ENCODE measurements at places on chromosomes 1 and 21.

GRCh38 chr1:61051719-61052394, 30.5 kb upstream of the NFIA start:
- no peak for DNase-seq

DNA sequence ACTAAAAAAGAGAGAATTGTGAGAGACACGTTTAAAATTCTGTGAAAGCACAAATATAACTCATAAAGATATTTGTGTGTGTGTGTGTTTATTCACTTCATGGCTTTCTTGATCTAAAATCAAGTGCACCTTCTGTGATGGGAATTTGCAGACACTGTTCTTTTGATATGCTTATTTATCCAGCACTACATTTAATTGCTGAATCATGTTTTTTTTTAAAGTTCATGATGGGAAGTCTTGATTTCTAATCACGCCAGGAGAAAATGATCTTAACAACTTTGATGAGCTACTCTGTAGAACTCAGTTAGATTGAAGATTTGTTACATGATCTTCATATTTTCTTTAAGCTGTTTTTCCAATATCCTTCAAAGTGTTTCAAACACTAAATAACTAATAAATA, 35.0 kb downstream of the KCNT2 start:
- no peak for DNase-seq

DNA sequence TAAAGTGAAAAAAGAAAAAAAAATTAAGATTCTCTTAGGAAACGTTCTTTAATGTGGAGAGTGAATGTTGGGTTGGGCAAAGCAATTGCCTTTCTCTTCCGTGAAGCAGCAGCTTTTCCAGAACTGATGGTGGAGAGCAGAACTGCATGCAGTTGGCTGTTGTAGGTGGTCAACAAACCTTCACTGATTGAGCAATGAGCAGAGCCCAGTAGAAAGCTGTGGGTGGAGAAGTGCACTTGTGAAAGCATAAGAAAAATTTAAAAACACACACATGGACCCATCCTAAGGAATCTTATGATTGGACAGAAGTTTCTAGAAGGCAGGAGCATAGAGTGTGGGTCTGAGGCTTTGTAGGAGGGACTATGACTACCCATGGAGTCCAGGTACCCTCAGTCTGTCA, 4.5 kb downstream of the PRELP start:
- DNase-seq = no peak

DNA sequence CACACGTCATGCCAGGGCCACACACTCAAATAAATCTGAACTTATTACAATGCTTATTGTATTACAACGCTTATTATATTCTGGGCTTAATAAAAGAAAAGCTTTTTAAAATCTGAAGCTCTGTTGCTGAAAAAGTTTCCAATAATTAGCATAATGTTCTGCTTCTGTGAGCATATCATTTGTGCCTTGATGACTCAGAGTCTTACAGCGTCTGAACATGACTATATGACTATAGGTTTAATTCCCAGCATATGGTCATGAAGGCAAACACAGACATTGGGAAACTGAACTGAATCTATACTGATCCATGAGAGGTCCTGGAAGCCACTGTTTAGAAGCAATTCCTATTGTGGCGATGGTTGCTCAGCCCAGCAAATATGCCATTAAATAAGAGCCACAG, 66.3 kb downstream of the SIM2 start:
- DNase-seq = no peak

DNA sequence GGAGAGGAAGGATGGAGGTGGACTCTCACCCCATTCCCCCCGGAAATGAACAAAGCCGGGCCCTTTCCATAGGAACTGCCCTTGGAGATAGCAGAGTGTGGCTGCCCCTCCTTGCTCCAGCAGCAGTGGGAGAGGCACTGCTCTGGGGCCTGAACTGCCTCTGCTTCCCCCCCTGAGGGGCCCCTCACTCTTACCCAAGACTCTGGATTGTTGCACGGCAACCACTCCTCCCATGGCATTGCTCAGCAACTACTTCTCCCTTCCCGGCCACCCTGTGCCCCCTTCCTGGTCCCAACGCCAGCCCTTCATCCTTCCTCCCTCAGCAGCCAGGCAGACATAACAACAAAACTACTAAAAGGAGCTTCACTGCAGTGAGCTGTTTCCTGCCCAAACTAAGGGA, 3.0 kb upstream of the ACKR1 start:
- no peak for DNase-seq

- no peak for DNase-seq
Measured at GRCh38 chr1:153396461-153396860, 5.6 kb upstream of the S100A8 start.

GRCh38 chr1:32831878-32832277, 14.4 kb downstream of the S100PBP start:
- DNase-seq = no peak

GRCh38 chr1:6162773-6163172, 17.3 kb downstream of the CHD5 start:
- no peak for DNase-seq

DNA sequence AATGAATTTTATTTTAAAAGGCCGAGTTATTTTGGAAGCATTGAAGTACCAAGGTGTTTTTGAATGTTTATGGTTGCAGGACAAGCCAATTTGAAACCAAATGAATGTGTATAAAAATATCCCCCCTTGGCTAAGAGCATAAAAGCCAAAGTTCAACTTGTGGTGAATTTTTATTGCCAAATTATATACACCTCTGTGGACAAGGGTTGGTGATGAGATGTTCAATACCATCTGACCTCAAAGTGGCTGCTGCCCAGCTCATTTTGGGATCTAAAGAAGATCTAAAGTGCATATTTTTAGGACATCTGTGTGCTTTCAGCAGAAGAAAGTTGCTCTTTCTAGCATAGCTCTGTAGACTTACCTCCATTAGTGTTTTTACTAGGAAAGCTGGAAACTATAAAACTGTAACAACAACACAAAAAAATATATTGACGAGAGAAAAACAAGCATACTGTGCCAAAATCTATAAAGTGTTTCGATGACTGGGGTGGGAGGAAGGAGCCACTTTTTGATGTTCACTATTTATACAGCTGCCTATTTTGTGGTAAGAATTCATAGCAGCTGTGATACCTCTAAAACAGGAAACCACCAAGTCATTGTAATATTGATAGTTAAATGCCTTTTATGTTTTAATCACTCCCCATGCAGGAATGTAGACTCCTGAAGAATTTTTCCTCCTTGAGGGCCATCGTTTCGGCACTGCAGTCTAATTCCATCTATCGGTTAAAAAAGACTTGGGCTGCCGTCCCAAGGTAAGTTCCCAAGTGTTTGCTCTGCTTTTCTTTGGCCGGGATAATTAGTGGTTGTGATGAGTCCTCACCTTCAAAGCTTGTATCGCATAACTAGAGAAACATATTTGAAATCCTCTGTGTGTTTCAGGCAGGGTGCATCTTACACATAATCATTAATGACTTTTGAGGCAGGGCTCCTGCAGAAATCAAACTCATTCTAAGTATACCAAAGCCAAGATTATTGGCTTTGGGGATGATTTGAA, 83.2 kb downstream of the RGL1 start:
- DNase-seq = no peak

GRCh38 chr21:46117586-46118315, 19.8 kb downstream of the COL6A2 start:
- DNase-seq = no peak

GRCh38 chr1:94982398-94982797, 55.5 kb upstream of the CNN3 start:
- DNase-seq = no peak

DNA sequence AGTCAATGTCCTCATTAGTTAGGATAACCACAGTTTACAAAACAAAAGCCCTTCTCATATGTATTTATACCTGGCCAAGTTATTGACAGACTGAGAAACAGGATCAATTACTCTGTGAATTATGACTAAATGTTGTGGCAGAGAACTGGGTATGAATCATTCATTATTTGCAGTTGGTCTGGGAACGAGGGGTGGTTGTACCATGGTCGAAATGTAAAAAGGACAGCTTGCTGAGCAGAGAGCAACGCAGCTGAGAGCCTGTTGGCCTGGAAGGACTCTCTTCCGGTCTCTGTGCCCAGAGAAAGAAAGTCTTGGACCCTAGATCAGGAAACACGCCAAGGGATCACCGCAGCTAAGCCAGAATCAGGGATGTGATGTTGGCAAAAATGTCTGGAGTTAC, 169.6 kb downstream of the DISC1 start:
- no peak for DNase-seq

GRCh38 chr1:224205438-224205840, 22.4 kb downstream of the DEGS1 start:
- DNase-seq = no peak

DNA sequence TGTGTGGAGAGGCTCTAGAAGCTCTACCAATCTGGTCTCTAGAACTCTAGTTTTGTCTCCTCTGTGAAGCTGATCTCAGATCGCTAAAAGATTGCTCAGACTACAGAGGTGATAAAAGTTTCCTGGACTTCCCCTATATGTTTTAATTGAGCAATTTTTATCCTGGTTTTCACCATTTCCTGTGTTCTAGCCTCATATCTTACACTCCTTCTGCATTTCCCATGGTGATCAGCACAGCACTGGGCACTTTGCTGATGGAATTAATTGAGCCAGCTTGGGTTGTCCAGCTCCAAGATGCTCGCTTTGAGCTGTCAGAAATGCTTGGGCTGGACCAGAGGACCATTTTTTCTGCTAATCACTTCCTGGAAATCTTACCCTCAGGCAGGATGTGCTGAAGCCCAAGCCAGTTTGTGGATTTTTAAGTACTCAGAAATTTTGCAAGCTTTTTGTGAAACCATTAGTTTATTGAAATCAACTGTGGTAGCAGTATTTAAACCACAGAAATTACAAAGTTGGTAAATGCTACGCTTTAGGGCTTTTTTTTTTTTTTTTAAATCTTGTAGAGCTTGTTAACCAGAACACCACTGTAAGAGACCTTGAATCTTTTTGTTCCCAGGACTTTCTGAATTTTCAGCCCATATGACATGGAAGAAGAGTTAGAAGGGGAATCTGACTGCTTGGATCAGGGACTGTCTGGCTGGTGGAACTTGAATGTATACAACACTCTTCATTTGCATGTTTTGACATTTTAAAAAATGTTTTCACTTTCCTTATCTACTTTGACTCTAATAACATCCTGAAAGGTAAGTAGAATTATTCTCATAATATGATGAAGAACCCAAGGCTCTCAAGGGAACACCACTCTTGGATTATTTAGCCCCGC, 28.4 kb downstream of the CD48 start:
- DNase-seq = no peak

- DNase-seq = no peak
Measured at GRCh38 chr1:170881268-170882265, 53.8 kb upstream of the MROH9 start.

DNA sequence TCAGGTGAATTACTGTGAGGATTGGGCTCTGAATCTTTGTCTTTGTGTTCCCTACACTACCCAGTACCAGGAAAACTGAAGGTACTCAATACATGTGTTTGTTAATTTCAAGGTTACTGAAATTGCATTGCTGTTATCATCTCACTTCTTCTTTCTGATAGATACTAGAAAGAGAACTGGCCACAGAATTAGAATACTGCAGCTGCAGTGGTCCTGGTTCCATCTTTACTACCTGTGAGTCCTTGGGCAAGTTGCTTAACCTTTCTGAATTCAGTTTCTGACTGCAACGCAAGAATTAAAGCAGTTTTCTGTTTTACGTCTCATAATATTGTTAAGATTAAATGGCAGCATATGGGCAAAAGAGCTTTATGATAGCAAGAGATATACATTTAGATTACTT, 263.5 kb downstream of the LMO4 start:
- no peak for DNase-seq

- no peak for DNase-seq
Measured at GRCh38 chr1:164560121-164560541, 1.1 kb downstream of the PBX1 start.

DNA sequence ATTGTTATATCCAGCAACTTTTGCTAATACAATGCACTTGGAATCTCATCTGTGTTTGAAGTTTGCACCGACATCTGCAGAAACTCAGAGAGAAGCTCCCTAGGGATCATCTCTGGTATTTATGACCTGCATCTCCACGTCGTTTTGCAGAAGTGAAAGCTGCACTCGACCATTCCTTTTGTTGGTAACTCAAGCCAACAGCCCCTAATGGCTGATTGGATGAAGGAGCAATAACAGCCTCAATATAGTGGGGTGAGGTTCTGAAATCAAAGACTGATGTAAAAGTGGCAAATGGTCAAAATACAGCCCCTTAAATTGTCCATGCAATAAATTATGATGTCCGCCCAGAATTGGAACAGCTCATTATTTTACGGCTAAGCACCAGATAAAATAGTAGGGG, 344.2 kb upstream of the KAZN start:
- no peak for DNase-seq

DNA sequence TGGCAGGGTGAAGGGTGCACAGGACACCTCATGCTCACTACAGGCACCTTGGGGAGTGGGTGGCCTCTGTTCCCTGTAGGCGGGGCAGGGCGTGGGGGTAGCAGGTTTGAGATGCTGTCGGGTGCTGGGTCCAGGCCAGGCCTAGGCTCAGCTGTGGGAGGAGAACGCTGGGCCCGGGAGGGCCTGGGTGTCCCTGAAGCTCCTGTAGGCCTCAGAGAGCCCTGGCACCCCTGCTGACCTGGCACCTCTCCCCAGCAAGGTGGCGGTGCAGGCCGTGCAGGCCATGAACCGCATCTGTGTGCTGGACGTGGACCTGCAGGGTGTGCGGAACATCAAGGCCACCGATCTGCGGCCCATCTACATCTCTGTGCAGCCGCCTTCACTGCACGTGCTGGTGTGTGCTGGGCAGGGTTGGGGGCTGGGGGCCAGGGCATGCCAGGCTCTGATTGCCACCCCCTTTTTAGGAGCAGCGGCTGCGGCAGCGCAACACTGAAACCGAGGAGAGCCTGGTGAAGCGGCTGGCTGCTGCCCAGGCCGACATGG, 2.5 kb upstream of the GJC2 start:
- no peak for DNase-seq

DNA sequence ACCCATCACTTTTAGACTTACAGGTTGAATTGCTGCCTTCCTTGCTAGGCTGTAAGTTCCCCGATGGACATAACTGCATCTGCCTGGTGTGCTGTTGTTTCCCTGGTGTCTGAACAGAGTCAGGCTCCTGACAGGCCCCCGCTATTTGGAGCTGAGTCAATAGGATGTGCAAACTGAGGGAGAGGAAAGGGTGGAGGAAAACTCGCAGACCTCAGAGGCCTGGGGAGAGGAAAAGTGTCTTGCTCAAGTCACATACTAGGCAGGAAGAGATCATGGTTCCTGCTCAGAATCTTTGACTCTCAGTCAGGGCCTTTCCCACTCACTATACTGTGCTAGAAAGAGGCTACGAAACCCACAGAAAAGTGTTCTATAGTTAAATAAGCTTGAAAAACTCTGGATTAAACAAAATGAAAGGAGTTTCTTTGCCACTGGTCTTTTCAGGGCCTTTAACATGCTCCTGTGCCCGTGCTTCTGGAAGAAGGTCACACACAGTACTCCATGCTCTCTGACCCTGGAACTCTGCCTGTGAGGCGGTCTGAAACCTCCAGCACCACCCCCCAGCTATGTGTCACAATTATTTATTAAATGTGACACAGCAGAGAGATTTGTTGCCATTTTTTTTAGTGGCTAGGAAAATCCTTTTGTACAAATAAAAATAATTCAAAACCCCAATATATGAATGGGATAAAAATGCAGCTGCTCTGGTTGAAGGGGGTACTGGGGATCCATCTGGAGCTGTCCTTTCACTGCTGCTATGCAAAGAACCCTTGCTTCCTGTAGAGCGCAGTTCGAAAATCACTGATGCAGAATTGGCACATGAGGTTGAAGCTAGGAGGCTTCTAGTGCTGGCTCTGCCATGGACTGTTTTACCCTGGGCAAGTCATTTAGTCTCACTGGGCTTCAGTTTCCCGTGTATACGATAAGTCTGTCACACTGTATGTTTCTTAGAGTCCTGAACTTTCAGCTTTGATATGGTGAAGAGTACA, 20.1 kb upstream of the CDCP2 start:
- no peak for DNase-seq

All from stimulated activated CD8-positive, alpha-beta memory T cell treated with anti-CD3 and anti-CD28 coated beads, Interleukin-4, amount 100 ng/mL, for 1 hour (primary cell).